ENCODE measurements at places on chromosomes 2 and 18.

DNA sequence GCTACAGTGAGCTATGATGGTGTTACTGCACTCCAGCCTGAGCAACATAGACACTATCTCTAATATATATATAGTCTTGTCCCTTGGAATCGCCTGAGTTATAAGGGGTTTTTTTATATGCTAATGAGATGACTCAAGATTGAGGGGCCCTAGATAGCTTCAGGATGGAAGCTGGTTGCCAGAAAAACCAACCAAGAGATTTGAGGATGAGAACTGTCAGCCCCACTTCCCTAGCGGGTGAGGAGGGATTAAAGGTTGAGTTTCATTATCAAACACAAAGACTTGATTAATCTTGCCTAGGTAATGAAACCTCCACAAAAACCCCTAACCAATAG is 12.6 kb upstream of the GALM start:
- DNase-seq: no peak

GRCh38 chr2:237631007-237631785 is 3.8 kb downstream of the LRRFIP1 start:
- no peak for DNase-seq

- DNase-seq: no peak
Observed at GRCh38 chr2:210895132-210895531, 338.7 kb downstream of the CPS1 start.

DNA sequence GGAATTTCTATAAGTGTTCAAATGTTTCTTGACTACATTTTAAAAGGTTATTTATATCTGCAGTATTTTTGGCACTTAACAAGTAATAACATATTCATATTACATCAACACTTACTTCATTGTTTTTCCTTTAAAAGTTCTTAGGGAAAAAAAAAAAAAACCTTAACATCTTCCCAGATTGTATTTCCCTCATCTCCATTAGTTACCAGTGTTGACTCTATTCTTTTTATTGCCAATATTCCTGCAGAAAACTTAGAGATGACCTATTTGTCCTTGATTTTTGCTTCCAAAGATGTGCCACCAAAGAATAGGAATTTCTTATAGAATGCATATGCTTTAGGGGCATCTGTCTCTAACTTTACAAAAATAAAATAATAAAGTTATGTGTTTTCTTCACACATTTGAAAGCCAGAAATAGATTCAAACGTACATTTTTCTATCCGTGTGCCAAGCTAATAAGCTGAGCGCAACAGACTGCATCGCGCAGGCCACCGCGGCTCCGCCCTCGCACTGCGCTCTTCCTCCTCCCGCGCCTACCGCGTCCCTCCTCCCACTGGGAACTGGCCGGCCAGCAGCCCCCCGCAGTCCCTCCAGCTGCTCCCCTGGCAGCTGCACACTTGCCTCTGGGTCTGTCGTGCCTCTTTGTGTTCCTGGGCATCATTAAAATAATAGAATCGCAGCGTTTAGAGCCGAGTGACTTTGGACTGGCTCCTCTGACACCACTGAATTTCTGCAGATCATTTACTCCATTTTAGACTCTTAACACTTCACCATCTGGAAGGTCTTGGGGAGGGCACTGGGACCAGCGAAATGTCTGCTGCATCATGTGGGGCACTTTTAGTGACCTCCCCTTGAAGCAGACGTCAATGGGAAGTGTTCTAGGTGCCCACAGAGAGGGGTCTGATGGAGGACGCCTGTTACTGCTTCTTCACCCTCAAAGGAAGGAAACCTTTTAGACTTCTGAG is 21.2 kb upstream of the NAB1 start:
- peak; percentile 25 for DNase-seq

- DNase-seq: no peak
Observed at GRCh38 chr2:24262421-24262970, 87.6 kb downstream of the FAM228A start.

Measured in GM19239 (cell line).